Stimulated activated CD8-positive, alpha-beta memory T cell treated with anti-CD3 and anti-CD28 coated beads, Interleukin-4, amount 100 ng/mL, for 1 hour (primary cell): ENCODE measurements at places on chromosomes 4 and X.

DNA sequence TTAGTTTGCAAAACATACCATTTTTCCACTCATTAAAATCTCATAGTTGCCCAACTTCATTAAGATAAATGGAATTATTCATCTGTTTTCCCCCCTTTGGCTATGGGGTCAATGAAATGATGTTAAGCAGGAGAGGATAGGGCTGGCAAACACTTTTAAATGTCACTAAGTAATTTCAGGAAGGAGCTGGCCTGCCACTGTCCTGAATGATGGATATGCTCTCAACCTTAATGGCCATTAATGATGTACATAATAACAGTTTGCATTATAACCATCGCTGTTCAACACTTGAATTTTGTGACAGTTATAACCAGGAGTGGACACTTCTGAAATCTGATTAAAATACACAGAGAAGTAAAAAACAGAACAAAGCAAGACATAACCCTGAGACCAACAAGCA, 77.2 kb downstream of the C4orf51 start:
- DNase-seq, result no peak

- DNase-seq, result no peak
These were observed 72.6 kb downstream of the GC start for GRCh38 chr4:71711044-71711984.

- DNase-seq, result no peak
These were observed 8.7 kb downstream of the P2RY8 start for GRCh38 chrX:1528186-1528883.

GRCh38 chr4:66330125-66330524, 659.8 kb upstream of the EPHA5 start:
- DNase-seq, result no peak

- DNase-seq, result no peak
These were observed 275.1 kb downstream of the GPM6A start for GRCh38 chr4:175536852-175537453.
